Hepatocyte (in vitro differentiated cells): ENCODE measurements at places on chromosomes 7 and 10. TPM values are rescaled to one million over a fixed set of nuclear protein-coding genes. Genes with fewer than 3 reads are reported as not detected.

- H3K4me3 ChIP-seq, result no peak overlapping the region
- H3K27me3 ChIP-seq, result no peaks in the 10 kb centered on the region
- H3K36me3 ChIP-seq, result no peaks in the 10 kb centered on the region
- no peak overlapping the region for H3K27ac ChIP-seq
- H3K4me1 ChIP-seq, result peaks cover 7% of the 10 kb centered on the region
- DNase-seq, result peak; percentile 56
These were observed 42.7 kb upstream of the CHST3 start for GRCh38 chr10:71921324-71922027.

- H3K4me3 ChIP-seq, result no peak overlapping the region
- no peak overlapping the region for H3K27ac ChIP-seq
- no peak for DNase-seq
- no peaks in the 10 kb centered on the region for H3K4me1 ChIP-seq
- no peaks in the 10 kb centered on the region for H3K27me3 ChIP-seq
These were observed 59.3 kb downstream of the ZNF736 start for GRCh38 chr7:64373017-64373416.

DNA sequence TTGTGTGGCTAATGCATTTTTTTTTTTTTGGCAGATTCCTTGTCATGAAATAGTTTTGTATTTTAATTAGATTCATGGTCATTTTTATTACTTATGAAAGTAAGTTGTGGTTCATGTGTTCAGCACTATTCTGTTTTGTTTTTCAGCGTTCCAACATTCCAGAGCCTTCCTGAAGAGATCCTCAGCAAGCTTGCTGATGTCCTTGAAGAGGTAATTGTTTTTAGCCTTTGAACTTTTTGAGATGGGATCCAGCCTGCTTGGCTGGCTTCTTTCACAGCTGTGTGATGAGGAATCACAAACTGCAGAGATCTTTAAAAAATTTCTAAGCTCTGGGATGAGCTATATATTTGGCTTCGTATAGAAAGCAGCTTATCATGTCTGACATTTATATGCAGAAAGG lies 208.0 kb upstream of the CSTF2T start:
- DNase-seq, result no peak
- H3K36me3 ChIP-seq, result no peaks in the 10 kb centered on the region

Gene LBX1
- polyA plus RNA-seq, result 0.33 TPM in 1 of 2 replicates, not detected in the other

DNA sequence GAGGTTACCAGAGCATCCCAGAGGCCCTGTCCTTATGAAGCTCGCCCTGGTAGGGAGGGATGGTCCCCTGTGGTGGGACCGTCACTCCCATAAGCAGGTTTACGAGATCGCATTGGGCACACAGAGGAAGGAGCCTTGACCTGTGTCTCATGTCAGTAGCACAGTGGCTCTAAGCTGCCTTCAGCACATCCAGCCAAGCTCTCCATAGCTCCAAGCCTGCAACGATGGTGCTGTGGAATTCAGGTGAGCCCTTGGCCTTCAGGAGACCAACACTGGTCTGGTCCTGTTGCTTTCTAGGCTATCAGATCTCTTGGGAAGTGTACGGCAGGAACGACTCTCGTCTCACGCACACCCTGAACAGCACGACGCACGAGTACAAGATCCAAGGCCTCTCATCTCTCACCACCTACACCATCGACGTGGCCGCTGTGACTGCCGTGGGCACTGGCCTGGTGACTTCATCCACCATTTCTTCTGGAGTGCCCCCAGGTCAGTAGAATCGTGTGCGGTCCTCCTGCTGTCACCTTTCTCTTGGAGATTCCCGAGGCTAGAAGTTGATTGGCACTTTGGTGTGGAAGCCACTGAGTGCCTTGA lies 605.3 kb upstream of the FOXK1 start:
- H3K4me1 ChIP-seq, result peaks cover 2% of the 10 kb centered on the region
- no peak overlapping the region for H3K4me3 ChIP-seq
- no peaks in the 10 kb centered on the region for H3K36me3 ChIP-seq
- no peak overlapping the region for H3K27ac ChIP-seq

GRCh38 chr7:137656850-137657232 lies 189.9 kb downstream of the DGKI start:
- no peaks in the 10 kb centered on the region for H3K4me1 ChIP-seq
- no peaks in the 10 kb centered on the region for H3K36me3 ChIP-seq
- no peaks in the 10 kb centered on the region for H3K27me3 ChIP-seq
- H3K27ac ChIP-seq, result no peak overlapping the region

DNA sequence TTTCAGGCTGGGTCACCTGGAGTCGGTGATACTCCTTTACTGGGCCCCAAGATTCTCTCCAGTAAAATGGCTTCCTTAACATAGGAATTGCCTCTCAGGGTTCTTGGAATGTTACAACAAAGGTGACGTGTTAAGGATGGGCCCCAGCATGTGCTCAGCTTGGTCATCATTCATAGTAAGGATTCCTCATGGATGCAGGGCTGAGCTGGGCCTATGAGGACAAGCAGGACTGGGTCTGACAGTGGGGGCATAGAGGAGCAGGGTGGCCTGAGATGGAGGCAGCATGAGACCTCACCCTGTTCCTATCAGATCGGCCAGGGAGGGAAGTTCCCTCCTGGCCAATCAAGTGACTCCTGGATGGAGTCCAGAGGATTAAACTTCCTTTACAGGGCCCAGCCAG lies 12.8 kb upstream of the MBL2 start:
- H3K36me3 ChIP-seq, result no peaks in the 10 kb centered on the region
- H3K4me1 ChIP-seq, result no peaks in the 10 kb centered on the region
- no peak for DNase-seq
- H3K4me3 ChIP-seq, result no peak overlapping the region
- H3K27me3 ChIP-seq, result no peaks in the 10 kb centered on the region
- no peak overlapping the region for H3K27ac ChIP-seq

DNA sequence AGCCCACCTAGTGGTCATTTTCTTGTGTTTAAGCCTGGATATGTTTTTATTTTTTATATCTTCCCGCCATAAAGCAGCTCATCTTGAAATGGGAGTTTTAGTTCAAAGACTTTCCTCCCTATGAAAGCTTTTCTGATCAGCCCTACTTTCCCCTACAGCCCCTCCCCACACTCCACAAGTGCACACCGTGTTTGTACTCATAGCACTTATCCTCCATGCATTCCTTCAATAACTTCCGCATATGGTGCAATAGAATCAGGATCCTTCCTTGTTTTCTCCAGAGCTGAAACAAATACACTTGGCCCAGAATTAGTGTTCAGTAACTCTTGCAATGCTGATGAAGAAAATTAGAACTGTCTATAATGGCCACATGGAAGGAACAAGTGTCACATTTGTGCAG lies 235.9 kb downstream of the KCNMA1 start:
- no peaks in the 10 kb centered on the region for H3K36me3 ChIP-seq
- no peaks in the 10 kb centered on the region for H3K27me3 ChIP-seq
- no peak for DNase-seq
- H3K4me3 ChIP-seq, result no peak overlapping the region
- peaks cover 6% of the 10 kb centered on the region for H3K4me1 ChIP-seq

Gene ARHGEF5
- polyA plus RNA-seq, result 22.9 and 23.1 TPM in 2 replicates
